CD8-positive, alpha-beta memory T cell (primary cell): ENCODE measurements at places on chromosomes 2 and 18.

DNA sequence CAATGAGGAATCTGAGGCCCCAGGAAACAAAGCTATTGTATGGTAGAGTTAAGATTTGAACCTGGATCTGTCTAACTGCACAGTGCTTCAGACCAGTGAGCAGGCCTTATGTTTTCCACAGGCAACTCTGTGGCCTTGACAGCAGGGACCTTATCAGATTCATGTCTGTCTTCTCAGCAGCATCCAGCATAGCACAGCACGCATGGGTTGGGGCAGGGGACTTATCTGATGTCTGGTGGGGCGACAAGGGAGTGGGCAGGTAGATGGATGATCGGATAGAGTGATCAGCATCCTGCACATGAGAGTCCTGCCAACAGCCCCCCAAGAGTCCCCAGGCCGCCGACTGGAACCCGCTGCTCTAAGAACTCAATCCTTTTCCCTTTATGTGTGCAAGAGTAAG is 28.7 kb upstream of the KCNF1 start:
- no peak for DNase-seq

DNA sequence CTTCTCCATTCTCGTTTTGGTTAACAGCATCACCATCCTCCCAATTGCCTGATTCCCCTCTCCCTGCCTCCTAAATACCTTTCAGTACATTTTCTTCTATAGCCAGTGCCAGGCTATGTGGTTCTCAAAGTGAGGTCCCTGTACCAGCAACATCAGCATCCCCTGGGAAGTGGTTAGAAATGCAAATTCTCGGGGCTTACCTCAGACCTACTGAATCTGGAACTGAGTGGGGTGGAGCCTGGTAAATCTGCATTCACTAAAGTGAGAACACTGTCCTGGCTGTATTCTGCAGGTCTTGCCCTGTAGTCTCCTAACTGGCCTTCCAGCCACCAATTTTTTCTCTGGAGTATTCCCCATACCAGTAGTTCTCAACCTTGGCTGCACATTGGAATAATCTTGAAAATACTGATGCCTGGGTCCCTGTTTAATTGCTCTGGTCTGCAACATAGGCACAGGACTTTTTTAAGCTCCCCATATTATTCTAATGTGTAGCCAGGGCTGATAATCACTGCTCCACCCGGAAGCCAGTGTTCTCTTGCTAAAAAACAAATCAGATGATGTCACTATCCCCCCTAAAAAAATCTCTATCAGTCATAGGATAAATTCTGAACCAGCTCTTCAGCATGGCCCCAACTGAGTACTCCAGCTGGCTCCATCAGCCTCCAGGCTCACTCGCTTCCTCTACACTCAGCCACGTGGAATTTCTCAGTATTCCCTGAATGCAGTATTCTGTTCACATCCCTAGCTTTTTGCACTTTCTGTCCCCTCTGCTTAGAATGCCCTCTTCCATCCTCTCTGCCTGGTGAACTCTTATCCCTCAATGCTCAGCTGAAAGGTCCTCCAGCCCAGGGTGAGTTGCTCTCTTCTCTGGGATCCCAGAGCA is 98.4 kb downstream of the CDK15 start:
- DNase-seq = no peak

DNA sequence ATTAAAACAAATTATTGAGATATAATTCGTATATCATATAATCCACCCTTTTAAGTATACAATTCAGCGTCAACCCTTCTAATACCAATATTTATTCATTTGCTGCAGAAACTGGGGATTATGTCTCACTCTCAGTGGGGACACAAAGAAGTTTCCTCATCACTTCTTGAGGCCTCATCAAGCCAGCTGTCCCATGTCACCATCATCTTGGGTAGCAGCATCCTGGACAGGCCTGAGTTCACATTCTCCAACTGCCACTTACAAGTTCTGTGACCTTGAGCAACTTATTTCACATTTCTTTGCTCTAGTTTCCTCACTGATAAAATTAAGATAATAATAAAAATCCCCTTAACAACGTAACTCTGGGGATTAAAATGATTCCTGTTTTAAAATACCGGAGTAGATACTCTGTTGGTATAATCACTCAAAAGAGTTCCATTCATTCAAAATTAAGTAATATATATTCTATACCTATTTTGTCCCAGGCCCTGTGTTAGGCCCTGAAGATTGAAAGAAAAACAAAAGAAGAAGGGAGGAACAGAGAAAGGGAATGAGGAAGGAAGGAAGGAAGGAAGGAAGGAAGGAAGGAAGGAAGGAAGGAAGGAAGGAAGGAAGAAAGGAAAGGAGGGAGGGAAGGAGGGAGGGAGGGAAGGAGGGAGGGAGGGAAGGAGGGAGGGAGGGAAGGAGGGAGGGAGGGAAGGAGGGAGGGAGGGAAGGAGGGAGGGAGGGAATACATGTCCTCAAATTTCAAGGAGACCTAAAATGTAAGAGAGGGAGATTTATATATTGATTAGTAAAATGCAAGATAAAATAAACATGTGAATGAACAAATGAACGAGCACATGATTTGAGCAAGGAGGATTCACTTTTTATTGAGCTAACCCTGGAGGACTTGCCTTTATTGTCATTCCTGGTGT is 42.4 kb downstream of the NCKAP5 start:
- no peak for DNase-seq

DNA sequence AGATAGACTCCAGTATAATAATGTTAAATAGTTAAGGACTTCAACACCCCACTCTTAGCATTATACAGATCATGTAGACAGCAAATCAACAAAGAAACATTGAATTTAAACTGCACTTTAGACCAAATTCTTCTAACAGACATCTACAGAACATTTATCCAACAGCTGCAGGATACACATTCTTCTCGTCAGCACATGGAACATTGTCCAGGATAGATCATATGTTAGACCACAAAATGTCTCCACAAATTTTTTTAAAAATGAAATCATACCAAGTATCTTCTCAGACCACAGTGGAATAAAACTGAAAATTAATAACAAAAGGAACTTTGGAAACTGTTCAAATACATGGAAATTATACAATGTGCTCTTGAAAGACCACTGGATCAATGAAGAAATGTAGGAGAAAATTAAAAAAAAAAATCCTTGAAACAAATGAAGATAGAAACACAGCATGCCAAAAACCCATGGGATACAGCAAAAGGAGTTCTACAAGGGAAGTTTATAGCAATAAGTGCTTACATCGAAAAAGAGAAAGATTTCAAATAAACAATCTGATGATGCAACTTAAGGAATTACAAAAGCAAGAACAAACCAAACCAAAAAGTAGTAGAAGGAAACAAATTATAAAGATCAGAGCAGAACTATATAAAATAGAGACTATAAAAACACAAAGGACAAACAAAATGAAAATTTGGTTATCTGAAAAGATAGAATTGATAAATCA is 12.3 kb upstream of the SPP2 start:
- no peak for DNase-seq

DNA sequence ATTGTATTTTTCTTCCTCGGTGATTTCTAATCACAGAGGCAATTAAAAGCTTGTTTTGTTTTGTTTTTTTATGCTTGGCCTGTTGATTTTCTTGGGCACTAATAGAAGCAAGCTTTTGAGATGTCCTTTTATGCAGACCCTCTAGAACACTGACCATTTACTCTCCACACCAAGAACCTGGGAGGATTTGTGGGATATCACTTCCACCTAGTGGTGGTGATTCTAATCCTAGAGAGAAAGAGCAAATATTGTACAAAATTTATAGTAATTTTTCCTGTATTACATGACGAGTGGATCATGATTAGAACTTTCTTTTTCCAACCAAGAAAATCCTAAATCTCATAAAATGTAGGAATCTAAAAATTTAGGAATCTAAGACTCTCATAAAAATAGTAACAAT is 23.4 kb downstream of the NEMP2 start:
- no peak for DNase-seq
